Activated CD8-positive, alpha-beta memory T cell treated with anti-CD3 and anti-CD28 coated beads, Interleukin-2, amount 50 U/mL, for 4 hours (primary cell): ENCODE measurements at places on chromosomes 11 and 22.

GRCh38 chr11:8002676-8003075, 15.5 kb downstream of the EIF3F start:
- no peak for DNase-seq

DNA sequence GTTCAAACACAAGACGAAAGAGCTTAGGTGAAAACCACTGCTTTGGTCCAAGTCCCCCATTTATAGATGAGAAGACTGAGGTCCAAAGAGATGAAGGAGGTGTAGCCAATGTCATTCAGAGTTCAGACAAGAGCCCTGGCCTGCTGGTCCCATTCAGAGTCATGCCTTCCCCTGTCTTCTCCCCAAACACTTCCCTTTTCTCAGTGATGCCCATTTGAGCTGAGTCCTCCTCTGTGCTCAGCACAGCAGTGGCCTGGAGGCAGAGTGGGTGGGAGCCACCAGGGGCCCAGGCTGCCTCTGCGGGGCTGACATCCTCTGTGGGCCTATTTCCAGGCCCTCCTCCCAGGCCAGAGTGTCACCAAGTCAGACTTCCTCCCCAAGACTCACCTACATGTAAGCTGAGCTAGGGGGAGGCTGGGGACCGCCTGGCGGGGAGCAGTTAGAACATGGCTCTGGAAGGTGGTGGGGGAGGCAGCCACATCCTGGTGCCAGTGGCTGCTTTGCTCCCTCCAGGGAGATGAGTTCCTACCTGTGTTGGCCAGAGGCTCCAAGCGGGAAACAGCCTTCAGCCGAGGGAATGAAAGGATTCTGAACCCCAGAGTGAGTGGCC, 22.4 kb upstream of the LRRC10B start:
- DNase-seq: no peak

DNA sequence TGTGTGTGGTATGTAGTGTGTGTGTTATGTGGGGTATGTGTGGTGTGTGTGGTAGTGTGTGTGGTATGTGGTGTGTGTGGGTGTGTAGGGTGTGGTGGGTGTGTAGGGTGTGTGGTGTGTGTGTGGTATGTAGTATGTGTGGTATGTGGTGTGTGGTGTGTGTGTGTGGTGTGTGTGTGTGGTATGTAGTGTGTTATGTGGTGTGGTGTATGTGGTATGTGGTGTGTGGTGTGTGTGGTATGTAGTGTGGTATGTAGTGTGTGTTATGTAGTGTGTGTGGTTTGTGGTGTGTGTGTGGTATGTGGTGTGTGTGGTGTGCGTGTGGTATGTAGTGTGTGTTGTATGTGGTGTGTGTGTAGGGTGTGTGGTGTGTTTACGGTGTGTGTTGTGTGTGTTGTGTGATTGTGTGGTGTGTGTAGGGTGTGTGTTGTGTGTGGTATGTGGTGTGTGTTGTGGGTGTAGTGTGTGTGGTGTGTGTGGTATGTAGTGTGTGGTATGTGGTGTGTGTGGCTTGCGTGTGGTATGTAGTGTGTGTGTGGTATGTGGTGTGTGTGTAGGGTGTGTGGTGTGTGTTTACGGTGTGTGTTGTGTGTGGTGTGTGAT, 4.2 kb upstream of the PPP6R2 start:
- DNase-seq: no peak

GRCh38 chr11:64448599-64449380, 89.8 kb downstream of the RPS6KA4 start:
- DNase-seq: peak; percentile 72

DNA sequence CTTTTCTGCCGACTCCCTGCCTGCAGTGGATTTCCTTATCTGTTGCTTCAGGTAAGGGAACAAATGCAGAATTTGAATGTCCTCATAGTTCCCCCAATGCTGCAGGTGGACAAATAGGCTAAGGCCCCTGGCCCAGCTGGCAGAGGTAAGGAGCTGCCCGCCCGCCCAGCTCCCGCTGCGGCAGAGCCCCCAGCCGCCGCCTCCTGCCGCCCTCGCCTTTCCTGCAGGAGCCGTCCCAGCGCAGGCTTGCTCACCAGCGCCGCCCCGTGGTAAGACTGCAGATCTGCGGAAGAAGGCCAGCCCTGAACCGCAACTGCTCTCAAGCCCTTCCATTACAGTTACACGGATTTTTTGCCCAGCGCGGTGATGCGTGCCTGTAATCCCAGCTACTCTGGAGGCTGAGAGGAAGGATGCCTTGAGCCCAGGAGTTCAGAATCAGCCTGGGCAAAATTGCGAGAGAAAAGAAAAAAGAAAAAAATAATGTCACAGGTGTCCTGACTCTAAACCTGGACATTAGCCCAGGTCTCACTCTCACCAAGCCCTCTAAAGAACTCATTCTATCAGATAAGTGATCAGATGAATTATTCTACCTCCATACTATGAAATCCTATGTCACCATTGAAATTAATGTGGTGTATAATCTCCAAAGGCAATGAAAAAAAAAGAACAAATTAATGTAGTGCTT, 51.2 kb upstream of the EMID1 start:
- DNase-seq: peak; percentile 79

DNA sequence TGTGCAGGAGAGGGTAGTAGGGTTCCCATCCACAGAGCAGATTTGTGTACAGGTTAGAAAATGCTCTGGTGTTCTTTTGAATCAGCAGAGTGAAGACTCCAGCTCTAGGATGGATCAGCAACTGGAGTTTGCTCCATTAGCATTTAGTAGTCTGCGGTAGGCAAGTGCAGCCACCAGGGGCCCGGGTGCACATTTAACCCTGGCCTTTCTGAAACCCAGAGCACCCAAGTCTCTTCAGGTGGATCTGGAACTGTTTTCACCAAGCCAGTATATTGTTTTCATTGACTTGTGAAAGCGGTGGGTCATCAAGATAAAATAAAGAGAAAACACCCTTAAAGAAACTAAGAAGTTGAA, 100.8 kb upstream of the CLPB start:
- DNase-seq: no peak

- DNase-seq: peak; percentile 6
Observed at GRCh38 chr11:69001243-69002081, 11.6 kb downstream of the MRGPRF start.

DNA sequence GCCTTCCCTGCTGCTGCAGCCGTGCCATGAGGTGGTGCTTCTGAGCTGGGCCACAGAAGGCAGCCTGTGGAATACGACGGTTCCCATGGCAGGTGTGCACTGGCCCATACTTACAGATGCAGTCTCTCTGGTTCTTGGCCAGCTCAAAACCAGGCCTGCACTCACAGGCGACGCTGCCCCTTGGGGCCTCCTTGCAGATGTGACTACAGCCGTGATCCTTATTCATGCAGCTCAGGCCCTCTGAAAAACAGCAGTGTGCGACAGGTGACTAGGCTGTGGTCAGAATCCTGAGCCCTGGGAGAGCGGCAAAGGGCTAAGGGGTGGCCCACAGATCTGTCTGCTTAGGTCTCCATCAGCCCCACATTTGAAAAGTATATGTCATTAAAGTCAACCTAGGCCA, 22.1 kb downstream of the SCUBE2 start:
- no peak for DNase-seq

DNA sequence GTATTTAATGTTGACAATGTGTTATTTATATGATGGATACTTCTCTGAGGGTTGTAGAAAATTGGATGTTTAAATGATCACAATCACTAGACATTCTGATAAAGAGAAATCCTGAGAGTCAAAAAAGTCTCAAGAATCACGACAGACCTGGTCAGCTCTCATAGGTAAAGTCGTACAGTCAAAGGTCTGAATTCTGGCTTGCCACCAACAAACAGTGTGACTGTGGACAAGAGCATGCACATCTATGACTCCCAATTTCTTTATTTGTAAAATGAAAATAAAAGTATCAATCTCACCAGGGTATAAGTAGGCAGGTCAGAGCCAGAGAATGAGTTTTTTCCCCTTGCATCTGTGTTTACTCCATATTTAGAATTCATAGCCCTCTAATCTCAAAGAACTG, 556.7 kb downstream of the FAM181B start:
- DNase-seq: no peak

GRCh38 chr22:37627545-37627944, 11.9 kb upstream of the SH3BP1 start:
- DNase-seq: peak; percentile 49

DNA sequence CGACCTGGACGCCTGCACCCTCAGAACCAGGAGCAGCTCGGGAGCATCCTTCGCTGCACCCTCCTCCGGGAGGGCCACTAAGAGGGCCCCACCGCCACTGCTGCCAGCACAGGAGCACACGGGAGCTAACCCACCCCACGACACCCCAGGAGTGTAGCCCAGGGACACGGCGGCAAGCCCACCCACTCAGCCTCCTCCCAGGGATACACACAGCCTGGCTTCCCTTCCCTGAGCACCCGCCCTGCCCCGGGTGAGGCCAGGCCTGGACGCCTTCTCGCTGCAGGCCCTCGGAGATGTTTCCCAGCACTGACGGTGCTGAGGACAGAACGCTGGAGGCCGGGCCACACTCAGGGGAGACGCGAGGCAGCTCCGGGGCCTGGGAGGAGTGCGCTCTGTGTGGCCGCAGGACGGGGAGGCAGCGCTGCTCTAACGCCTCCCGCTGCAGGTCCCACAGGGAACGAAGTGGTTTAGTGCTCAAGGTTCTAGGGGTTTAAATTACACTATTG, 190.4 kb downstream of the BRD1 start:
- no peak for DNase-seq

DNA sequence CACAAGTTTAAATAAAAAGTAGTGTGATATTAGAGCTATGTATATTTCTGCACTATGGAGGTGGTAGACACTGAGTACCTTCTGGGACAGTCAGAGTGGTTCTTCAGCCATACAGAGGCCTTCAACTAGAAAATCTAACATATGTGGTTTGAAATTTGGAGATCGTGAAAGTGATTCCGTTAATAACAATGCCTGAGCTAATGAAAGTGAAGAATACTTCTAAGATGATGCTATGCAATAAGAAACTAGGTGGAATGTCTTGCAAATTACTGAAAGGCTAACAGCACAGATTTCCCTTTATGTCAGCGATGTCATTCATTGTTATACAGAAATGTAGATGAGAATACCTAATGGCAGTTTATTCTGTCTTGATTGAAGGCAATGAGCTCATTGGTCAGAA, 1984.7 kb upstream of the RAG2 start:
- DNase-seq: no peak

GRCh38 chr11:77470504-77470903, 3.4 kb downstream of the PAK1 start:
- no peak for DNase-seq

DNA sequence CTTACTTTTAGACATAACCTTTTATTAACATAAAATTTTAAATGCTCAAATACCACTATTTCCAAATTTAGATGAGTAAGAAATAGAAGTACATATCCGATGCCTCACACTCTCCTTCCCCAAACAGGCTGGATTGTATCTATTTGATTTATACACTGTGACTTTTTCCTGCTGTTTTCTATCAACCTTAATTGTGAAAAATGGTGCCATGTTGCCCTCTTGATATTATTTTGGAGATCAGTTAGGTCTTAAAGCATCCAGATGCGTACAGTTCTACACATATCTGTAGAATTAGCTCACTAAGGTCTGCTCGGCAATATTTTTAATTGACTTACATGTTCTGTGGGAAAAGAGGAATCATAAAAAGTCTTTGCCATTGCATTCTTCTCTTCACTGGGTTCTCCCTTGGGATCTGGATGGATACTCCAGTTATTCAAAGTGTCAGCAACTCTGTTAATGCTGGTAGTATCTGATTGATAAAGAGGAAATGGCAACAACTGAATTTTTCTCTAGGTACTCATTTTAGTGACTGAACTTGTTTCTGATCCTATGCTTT, 27.2 kb downstream of the EIF3M start:
- DNase-seq: no peak

DNA sequence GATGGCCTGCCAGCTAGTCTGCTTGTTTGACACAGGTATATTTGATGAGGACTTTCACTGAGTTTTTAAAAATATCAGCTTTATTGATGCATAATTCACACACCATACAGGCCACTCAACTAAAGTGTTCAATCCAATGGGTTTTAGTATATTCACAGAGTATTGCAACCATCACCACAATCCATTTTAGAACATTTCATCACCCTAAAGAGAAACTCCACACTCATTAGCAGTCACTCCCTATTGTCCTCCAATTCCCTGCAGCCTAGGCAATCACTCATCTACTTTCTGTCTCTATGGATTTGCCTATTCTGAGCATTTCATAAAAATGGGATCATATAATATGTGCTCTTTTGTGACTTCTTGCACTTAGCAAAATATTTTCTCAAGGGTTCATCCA, 397.9 kb upstream of the NARS2 start:
- no peak for DNase-seq
